GM23338 (cell line): ENCODE measurements at places on chromosomes 2 and 18.

DNA sequence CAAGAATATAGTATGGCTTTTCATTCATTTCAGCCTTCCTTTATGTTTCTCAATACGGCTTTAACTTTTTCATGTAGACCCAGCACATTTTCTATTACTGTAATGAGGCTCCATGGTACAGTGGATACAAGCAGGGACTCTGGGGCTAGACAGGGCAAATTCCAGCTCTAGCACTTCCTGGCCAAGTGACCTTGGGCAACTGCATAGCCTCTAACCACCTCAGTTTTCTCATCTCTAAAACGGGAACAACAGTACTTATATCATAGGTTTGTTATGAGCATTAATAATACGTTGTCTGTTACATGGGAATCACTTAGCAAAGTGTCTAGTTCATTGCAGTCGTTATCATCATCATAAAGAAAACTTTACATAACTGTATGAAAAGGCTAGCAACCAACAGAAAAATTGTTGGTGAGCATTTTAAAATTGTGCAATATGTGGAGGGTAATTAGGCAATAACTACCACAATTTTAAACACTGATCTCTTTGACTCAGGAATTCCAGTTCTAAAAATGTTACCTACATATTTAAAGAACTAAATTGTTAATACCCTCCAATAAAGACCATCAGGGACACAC lies 13.7 kb upstream of the RMDN2 start:
- H3K27ac ChIP-seq: no peak overlapping the region
- H3K36me3 ChIP-seq: no peaks in the 10 kb centered on the region
- no peak for DNase-seq
- H3K27me3 ChIP-seq: no peaks in the 10 kb centered on the region
- H3K4me3 ChIP-seq: no peak overlapping the region

- no peaks in the 10 kb centered on the region for H3K27me3 ChIP-seq
- H3K36me3 ChIP-seq: no peaks in the 10 kb centered on the region
- no peaks in the 10 kb centered on the region for H3K4me1 ChIP-seq
- H3K27ac ChIP-seq: no peak overlapping the region
- DNase-seq: no peak
These were observed 35.3 kb upstream of the PPP1CB start for GRCh38 chr2:28716265-28716865.

DNA sequence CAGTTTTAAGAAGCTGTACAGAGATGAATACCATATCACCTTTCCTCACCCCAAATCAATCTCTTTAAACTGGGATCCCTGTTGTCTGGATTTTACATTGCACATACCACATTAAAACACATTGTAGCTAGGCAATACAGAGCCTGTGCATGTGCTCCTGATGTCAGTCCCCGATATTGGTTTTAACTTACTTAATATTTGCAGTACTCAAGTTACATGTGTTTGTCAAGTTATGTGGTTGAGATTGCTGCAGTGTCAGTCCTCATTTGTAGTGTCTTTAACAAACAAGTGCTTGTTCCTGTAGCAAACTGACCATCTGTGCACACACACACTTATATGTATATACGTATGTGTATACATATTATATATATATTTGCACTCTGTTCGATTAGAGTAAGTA lies 10.4 kb upstream of the UBE2E3 start:
- no peaks in the 10 kb centered on the region for H3K36me3 ChIP-seq
- H3K4me1 ChIP-seq: no peaks in the 10 kb centered on the region; the same call in 1 of the 2 replicates
- H3K27ac ChIP-seq: no peak overlapping the region
- DNase-seq: no peak

DNA sequence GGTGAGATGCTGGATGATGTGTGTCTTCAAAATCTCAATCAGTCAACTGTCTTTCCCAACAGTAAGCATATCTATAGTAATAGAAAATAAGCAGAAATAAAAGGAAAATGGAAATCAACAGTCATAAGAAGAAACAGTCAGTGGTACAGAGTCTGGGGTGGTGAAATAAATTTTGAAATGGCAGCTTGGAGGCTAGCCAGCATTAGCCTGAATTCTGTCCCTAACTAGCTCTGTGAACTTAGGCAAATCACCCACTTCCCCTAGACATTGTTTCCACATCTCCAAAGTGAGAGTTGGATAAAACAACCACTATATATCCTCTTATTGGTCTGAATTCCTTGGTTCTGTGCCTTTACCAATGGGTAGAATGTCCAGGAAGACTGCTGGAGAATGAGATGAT lies 189.7 kb upstream of the REV1 start:
- H3K36me3 ChIP-seq: no peaks in the 10 kb centered on the region
- no peak overlapping the region for H3K4me3 ChIP-seq
- H3K27ac ChIP-seq: no peak overlapping the region
- H3K4me1 ChIP-seq: no peaks in the 10 kb centered on the region

DNA sequence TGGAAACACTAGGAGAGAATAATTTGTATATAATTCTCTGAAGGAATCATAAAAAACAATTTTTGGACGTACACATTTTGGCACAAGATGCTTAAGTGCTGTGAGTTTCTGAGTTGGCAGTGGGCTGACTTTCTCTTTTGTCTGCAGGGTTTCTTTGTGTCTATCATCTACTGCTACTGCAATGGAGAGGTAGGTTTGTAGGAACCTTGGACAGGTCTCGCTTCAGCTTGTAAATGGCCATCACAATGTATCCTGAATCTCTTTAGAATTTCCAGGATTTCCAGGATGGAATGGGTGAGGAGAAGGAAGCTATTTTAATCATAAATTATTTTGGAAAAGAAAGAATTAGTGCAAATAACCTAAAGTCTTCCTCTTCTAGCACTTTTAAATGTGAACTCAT lies 83.9 kb downstream of the PTH2R start:
- H3K27me3 ChIP-seq: no peaks in the 10 kb centered on the region
- H3K4me1 ChIP-seq: peaks cover 5% of the 10 kb centered on the region
- H3K4me3 ChIP-seq: no peak overlapping the region

GRCh38 chr2:61620244-61621159 lies 82.3 kb upstream of the XPO1 start:
- no peak overlapping the region for H3K4me3 ChIP-seq
- H3K27me3 ChIP-seq: no peaks in the 10 kb centered on the region
- no peaks in the 10 kb centered on the region for H3K4me1 ChIP-seq
- H3K27ac ChIP-seq: no peak overlapping the region
- DNase-seq: no peak
- no peaks in the 10 kb centered on the region for H3K36me3 ChIP-seq

- H3K4me3 ChIP-seq: no peak overlapping the region
- H3K4me1 ChIP-seq: peaks cover 15% of the 10 kb centered on the region
- DNase-seq: no peak
- H3K27me3 ChIP-seq: no peaks in the 10 kb centered on the region
- no peak overlapping the region for H3K27ac ChIP-seq
These were observed 53.6 kb downstream of the PIEZO2 start for GRCh38 chr18:11095674-11096293.

GRCh38 chr2:126907671-126908070 lies 9.0 kb downstream of the TEX51 start:
- H3K4me1 ChIP-seq: no peaks in the 10 kb centered on the region
- H3K27me3 ChIP-seq: no peaks in the 10 kb centered on the region
- no peaks in the 10 kb centered on the region for H3K36me3 ChIP-seq
- DNase-seq: no peak
- no peak overlapping the region for H3K4me3 ChIP-seq

DNA sequence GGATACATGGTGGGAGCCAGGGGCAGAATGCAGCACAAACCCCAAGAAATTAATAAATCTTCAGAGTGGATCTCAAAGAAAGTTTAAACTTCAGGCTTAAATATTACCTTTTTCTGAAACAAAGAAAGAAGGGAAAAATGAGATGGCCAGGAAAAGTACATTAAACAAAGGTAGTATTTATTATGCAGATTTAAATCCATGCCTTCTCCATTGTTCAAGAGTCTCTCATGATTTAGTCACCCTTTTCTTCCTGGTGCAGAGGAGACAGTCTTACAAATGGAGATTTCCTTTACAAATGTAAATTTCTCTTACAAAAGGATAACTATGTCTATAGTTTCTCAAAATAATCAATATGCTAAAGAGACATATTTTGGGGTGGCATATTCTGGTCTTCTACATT lies 33.4 kb upstream of the PPM1B start:
- peak; percentile 81 for DNase-seq
- H3K36me3 ChIP-seq: no peaks in the 10 kb centered on the region
- no peak overlapping the region for H3K4me3 ChIP-seq
- H3K4me1 ChIP-seq: peaks cover 22% of the 10 kb centered on the region

DNA sequence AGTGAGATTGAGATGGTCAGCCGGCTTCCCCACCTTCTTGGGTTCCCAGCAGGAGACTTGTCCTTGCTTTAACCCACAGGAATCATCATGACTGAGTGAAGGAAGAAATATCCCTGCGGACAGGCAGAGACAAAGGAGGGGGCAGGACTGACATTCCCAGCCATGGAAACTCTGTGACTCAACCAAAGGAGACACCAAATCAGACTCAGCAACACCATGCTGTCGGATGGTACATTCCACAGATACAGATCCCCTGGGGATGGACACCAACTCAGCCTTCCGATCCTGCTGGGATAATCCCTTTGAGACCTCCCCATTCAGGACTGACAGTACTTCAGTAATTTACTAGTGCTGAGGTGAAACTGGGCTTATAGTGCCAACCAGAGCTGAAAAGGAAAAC lies 518.3 kb downstream of the XIRP2 start:
- H3K4me3 ChIP-seq: peak overlapping the region; percentile 25; the same call in 1 of the 2 replicates
- no peaks in the 10 kb centered on the region for H3K27me3 ChIP-seq
- H3K36me3 ChIP-seq: no peaks in the 10 kb centered on the region

DNA sequence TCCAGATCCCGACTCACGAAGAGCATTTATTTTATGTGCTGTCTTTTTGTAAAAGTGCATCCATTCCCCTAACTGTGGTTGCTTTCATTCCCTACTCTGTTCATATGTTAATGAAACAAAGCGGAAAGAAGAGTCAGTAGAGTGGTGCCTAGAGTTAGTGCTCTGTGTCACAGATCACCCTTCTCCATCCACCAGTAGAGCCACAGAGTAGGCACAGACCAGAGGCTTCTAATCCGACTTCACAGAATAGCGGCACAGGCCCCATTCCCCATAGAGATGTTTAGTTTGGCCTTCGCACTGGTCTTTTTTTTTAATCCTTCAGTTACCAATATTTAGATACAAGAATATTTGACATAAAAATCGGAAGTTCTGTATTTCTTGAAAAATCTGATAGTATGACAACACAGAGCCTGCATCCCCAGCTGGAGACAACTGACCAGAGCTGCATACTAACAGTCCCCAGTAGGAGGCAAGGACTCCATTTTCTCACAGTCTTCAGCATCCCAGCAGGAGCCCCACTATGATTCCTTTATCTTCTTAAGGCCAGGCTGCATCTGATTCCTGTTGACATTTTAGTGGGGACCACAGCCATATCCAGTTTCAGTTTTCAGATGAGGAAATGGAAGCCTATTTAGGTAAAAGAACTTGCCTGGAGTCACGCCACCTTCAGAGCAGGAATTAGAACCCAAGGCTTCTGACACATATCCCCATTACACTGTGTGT lies 7.0 kb downstream of the G6PC2 start:
- H3K4me1 ChIP-seq: peaks cover 50% of the 10 kb centered on the region
- peak overlapping the region; percentile 58 for H3K27ac ChIP-seq
- peak; percentile 41 for DNase-seq
- H3K27me3 ChIP-seq: peaks cover 8% of the 10 kb centered on the region; the same call in 1 of the 2 replicates

- H3K4me1 ChIP-seq: no peaks in the 10 kb centered on the region
- DNase-seq: no peak
- H3K27ac ChIP-seq: no peak overlapping the region
- no peak overlapping the region for H3K4me3 ChIP-seq
- no peaks in the 10 kb centered on the region for H3K27me3 ChIP-seq
These were observed 78.3 kb downstream of the HDAC4 start for GRCh38 chr2:239322416-239323086.

- H3K4me3 ChIP-seq: no peak overlapping the region
- no peaks in the 10 kb centered on the region for H3K27me3 ChIP-seq
- no peaks in the 10 kb centered on the region for H3K36me3 ChIP-seq
- peak; percentile 79 for DNase-seq
- H3K27ac ChIP-seq: no peak overlapping the region
These were observed 763.4 kb upstream of the NRXN1 start for GRCh38 chr2:51795248-51795888.

DNA sequence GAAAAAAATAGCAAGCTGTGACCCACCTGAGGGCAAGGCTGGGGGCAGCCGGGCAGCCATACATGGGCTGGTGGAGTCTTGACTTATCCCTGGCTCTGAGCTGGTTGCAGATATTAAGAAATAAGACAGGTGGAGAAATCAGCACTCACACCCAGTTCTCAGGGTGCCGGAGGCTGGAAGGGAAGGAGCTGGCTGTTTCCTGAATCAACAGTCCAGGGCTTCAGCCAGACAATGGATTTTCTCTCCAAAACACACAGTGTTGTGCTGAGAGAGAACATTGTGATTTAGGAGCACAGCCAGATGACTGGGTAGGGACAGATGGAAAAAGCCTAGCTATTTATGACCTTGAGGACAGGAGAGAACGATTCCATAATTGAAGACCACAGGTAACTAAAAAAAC lies 208.8 kb downstream of the LDLRAD4 start:
- no peaks in the 10 kb centered on the region for H3K4me1 ChIP-seq
- no peak overlapping the region for H3K4me3 ChIP-seq
- H3K27ac ChIP-seq: no peak overlapping the region
- DNase-seq: no peak
- no peaks in the 10 kb centered on the region for H3K27me3 ChIP-seq

DNA sequence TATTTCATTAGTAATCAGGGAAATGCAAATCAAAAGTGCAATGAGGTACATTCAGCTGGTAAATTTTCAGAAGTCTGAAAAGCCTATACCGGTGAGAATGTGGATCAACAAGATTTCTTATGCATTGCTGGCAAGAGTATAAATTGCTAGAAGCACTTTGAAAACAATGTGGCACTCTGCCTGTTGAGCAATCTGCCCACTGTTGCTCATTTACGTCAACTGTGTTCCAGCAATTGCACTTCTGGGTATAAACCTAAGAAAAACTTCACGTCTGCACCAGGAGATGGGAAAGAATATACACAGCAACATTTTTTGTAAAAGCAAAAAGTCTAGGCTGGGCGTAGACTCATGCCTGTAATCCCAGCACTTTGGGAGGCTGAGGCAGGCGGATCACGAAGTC lies 40.8 kb downstream of the MTERF4 start:
- no peak overlapping the region for H3K27ac ChIP-seq
- H3K27me3 ChIP-seq: no peaks in the 10 kb centered on the region
- H3K4me3 ChIP-seq: no peak overlapping the region
- no peaks in the 10 kb centered on the region for H3K4me1 ChIP-seq
- H3K36me3 ChIP-seq: no peaks in the 10 kb centered on the region

- no peaks in the 10 kb centered on the region for H3K36me3 ChIP-seq
- no peaks in the 10 kb centered on the region for H3K27me3 ChIP-seq
- no peak overlapping the region for H3K4me3 ChIP-seq
- no peak overlapping the region for H3K27ac ChIP-seq
- no peak for DNase-seq
These were observed 96.4 kb downstream of the CDCA7 start for GRCh38 chr2:173451118-173451517.

DNA sequence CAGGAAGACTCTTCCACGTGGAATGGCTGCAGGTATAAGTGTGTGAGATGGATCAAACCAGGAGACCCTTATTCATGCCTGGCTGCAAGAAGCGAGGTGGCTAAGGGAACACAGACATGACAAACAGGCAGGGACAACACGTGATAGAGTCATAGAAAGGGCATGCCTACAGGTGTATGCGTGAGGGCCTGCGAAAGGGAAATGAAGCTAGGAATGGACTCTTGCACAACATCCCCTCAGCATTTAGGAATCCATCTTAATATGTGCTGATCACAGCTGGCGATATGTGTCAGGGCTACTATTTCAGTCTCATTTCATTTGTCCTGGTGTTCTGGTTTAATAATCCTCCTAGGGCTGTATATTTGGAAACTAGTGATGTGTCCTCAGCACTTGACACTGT lies 291.2 kb downstream of the MYT1L start:
- no peak for DNase-seq
- no peaks in the 10 kb centered on the region for H3K36me3 ChIP-seq
- H3K4me1 ChIP-seq: no peaks in the 10 kb centered on the region; the same call in 1 of the 2 replicates
- no peaks in the 10 kb centered on the region for H3K27me3 ChIP-seq
